ENCODE measurements at places on chromosomes 12 and 14.

DNA sequence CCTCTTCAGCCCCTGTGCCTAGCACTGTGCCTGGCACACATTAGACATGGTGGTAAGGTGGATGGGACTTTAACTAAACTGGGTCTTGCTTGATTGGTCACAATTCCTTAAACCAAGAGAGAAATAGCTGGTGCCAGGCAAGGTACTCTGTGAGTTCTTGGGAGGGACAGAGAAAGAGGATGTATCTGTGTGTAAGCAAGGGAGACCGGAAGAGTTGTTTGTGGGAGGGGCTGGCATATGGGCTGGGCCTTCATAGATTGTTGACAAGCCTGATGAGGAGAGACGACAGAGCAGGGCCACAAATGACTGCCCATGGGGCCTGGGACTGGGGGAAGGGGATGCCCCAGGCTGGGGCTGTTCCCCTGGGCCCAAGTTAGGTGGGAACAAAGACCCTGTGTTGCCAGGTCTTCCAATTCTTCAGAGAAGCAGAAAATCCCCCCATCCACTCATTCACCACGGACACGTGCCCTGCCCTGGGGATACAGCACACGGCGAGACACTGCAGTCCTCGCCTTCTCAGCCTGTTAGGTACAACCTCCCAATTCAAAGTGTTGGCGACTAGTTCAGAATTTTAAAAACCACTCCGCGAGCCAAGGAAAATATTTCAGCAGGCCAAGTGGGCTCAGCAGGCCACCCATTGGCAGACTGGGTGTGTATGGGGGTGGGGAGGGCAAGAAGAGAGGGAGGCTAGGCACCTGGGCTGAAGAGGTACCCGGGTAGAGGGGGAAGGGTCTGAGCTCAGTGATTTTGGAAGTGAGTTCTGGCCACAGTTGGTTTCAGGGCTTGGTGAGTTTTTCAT lies 11.4 kb upstream of the CYP46A1 start:
- no peak for DNase-seq

- DNase-seq: no peak
These were observed 80.3 kb upstream of the TRAF3 start for GRCh38 chr14:102696856-102697495.

DNA sequence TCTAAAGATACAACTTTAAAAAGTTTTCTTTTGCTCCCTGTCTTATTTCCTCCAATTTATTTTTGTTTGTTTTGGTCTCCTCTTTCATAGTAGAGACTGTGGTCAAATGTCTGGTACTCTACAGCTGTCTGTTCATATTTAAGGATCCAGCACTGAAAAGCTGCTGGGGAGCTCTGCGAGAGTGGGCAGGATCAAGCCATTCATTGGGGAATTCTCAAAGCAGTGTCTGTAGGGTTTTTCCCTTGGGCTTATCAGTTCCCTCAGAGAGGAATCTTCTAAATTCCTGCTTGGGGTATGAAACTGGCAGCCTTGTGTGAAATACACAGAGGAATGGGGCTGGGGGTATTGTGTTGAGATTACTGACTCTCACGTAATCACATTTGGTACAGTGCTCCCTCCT lies 52.3 kb downstream of the FNTB start:
- DNase-seq: no peak

- DNase-seq: no peak
These were observed 1126.1 kb downstream of the TMEM121 start for GRCh38 chr14:106652494-106652893.

- no peak for DNase-seq
These were observed 231.9 kb downstream of the SLC25A21 start for GRCh38 chr14:36940476-36940875.
